Lung (tissue), 17 donors: ENCODE measurements at places on chromosomes 16 and 17. TPM values are rescaled to one million over a fixed set of nuclear protein-coding genes. Genes with fewer than 3 reads are reported as not detected.

DNA sequence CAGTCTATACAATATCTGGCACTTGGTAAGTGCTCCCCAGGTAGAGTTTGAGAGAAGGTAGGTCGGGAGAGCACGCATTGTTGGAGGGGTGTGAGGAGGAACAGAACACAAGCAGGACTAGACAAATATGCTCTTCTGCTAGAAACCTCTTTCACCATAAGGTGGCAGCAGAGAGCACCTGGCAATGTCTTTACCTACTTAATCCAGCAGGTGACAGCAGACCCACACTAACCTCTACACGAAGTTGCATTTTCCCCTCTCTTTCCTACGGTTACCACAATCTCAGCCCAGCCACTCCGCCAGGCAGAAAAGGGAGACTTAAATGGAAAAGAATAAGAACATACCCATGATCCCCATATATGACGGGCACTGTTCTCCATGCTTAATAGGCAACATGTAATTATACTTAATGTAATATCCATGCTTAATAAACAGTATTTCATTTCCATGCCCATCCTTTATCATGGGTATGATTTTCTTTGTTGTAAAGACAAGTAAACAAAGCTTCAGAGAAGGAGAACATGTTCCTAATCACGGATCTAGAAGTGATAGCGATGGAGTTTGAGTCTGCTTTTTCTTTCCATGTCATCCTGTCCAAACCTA is 55.1 kb upstream of the CCL2 start:
- peak; percentile 91 for DNase-seq

DNA sequence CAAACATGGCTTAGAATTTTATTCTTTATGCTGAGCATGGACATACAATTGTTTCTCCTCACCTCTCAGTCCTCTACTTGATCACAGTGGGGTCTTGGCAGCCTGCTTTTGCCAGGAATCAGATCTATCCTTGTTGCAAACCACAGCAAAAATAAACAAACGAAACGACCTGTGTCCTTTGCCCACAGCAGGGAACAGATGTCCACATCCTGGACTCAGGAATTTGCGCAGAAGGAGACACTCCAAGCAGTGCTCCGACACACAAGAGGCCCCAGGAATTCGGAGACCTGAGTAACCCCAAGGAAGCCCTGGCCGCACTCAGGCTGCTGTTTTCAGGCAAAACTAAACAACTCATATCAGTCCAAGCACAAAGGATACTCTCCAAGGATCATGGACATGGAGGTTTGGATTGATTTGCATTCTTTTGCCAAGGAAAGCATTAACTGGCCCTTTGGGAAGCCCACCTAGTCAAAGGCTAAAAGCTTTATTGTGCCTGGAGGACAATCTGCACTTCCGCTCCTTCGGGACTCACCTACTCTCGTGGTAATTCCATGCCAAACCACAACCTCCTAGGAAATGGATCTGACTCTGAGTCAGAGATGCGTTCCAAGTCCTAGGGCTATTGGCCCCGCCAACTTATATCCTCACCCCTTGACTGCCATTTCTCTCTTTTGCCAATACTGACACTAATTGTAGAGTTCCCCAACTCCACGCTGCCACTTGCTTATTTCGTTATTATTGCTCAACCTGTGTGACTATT is 271.1 kb upstream of the CDH11 start:
- DNase-seq = no peak

DNA sequence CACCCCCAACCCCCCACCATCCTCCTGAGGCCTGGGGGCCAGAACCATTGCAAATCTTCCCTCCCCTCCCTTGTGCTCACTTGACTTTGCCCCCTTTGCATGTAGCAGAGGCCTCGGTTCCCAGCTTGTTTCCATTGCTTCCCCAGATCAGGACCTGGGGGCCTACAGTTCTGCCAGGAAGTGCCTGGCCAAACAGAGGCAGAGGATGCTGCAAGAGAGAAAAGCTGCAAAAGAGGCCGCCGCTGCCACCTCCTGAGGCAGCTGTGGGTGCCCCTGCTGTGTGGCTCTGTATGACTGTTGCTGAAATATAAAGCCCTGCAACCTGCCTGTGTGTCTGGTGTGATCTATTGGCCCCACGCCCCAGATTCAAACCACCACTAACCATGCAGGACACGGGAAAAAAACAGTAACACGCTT is 2.3 kb downstream of the NDUFB10 start:
- DNase-seq = no peak

GRCh38 chr17:76612977-76613851 is 27.6 kb upstream of the ST6GALNAC2 start:
- DNase-seq = peak; percentile 45

- DNase-seq = no peak
These were observed 18.2 kb downstream of the PGS1 start for GRCh38 chr17:78396441-78397337.

DNA sequence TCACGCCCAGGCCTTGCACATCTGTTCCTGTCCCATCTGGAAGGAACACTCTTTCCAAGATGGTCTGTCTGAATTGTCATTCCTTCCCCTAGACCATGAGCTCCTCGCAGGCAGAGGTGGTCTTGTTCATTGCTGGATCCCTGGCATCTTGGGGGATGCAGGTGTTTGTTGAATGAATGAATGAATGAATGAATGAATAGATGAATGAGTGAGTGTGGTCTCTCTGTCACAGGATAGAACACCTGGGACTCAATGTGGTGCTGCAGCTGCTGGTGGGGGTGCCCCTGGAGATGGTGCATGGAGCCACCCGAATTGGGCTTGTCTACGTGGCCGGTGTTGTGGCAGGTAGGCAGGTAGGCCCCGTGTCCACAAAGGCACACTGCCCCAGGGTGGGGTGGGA is 32.2 kb downstream of the RHBDL3 start:
- DNase-seq = no peak

ZNF469 gene
- 3.0 TPM for total RNA-seq

ABCA3 gene
- total RNA-seq = 607 TPM

OR1F1 gene
- not detected for total RNA-seq
